Upper lobe of right lung (tissue), 1 donor: ENCODE measurements at places on chromosomes 12 and 14. TPM values are rescaled to one million over a fixed set of nuclear protein-coding genes. Genes with fewer than 3 reads are reported as not detected.

ABCD2 gene
- 0.46 TPM for total RNA-seq

IFNG-AS1 gene
- total RNA-seq = not detected

RNU4-1 gene
- total RNA-seq = 2,477 TPM

ABCB9 gene
- 5.2 TPM for total RNA-seq

TRIAP1 gene
- total RNA-seq = 21.1 TPM

CYP46A1 gene
- 1.3 TPM for total RNA-seq

KRT78 gene
- total RNA-seq = not detected

TCHP gene
- total RNA-seq = 16.5 TPM

CCDC184 gene
- total RNA-seq = 0.61 TPM

IL25 gene
- total RNA-seq = not detected

GMPR2 gene
- total RNA-seq = 73.2 TPM

DNA sequence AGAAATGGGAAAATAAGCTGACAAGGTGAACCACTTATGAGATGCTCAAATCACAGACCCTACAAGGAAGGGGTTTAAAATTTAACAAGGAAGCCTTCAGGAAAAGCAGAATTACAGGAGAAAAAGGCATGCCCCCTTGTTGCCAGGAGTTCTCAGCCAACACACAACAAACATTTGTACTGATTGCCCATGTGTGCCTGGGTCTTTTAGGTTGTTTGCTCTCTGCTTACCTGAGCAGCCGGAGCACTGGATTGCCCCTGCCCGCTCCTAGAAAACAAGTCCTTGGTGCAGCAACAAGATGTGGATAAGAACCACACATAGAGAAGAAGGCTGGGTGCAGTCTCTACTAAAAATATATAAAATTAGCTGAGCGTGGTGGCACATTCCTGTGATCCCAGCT, 3.4 kb downstream of the DRAM1 start:
- no peaks in the 10 kb centered on the region for H3K36me3 ChIP-seq
- H3K4me3 ChIP-seq = peak overlapping the region; percentile 99
- no peak for DNase-seq
- H3K27me3 ChIP-seq = no peaks in the 10 kb centered on the region
- H3K27ac ChIP-seq = peak overlapping the region; percentile 55

GRCh38 chr12:6158749-6159148, 34.3 kb upstream of the VWF start:
- peaks cover 7% of the 10 kb centered on the region for H3K4me1 ChIP-seq
- no peaks in the 10 kb centered on the region for H3K27me3 ChIP-seq
- H3K36me3 ChIP-seq = no peaks in the 10 kb centered on the region
- H3K4me3 ChIP-seq = no peak overlapping the region
- H3K27ac ChIP-seq = no peak overlapping the region

DNA sequence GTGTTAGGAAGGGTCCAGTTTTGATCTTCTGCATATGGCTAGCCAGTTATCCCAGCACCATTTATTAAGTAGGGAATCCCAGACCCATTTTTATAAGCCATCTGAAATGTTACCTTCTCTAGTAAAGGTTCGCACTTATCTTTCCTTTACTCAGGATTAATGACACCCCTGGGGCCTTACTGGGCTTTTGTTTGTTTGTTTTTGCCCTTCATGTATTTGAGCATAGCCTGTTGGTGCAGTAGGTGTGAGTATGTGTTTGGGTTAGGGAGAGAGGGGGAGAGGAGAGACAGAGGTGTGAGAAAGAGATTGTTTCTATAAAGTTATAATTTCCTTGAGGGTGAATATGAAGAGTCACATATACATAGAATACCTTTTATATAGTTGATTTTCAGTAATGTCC, 96.9 kb downstream of the AKAP6 start:
- no peaks in the 10 kb centered on the region for H3K4me1 ChIP-seq
- DNase-seq = no peak
- no peaks in the 10 kb centered on the region for H3K36me3 ChIP-seq
- no peak overlapping the region for H3K27ac ChIP-seq
- no peaks in the 10 kb centered on the region for H3K27me3 ChIP-seq

- H3K27me3 ChIP-seq = no peaks in the 10 kb centered on the region
- H3K36me3 ChIP-seq = peaks cover 4% of the 10 kb centered on the region
- no peak overlapping the region for H3K27ac ChIP-seq
- no peak for DNase-seq
These were observed 7.4 kb upstream of the IKZF4 start for GRCh38 chr12:56013482-56013881.

- no peaks in the 10 kb centered on the region for H3K36me3 ChIP-seq
- no peaks in the 10 kb centered on the region for H3K4me1 ChIP-seq
- H3K27me3 ChIP-seq = no peaks in the 10 kb centered on the region
- H3K4me3 ChIP-seq = no peak overlapping the region
These were observed 294.5 kb downstream of the GALC start for GRCh38 chr14:87698481-87698880.

DNA sequence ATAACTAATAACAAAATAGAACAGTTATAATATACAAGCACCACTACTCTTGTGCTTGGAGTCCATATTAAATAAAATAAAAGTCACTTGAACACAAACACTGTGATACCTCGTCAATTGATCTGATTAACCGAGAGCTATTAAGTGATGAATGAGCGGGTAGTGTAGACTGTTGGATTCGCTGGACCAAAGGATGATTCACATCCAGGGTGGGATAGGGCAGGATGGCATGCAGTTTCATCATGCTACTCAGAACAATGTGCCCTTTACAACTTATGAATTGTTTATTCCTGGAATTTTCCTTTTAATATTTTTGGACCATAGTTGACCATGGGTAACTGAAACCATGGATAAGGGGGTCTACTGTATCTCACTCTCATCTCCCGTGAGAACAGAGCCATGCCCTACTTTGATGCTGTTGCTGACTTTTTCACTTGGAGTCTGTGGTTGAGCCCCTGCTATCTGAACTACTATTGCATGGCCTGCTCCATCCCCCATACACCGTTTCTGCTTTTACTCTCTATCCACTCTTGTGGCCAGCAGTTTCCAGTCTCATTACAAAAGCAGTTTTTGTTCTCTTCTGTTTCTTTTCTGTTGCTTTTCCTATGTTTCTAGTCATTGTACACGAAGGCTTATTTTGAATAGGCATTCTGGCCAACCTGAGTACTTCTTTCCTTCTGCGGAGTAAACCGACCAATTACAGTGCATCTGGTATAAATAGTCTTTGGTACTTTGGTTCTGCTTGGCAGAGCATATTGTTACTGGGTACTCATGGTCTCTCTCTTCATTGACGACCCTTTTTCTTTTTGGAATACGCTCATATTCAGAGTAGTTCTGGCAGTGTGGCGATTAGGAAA, 12.2 kb downstream of the TMTC2 start:
- H3K27ac ChIP-seq = no peak overlapping the region
- H3K27me3 ChIP-seq = no peaks in the 10 kb centered on the region
- no peak overlapping the region for H3K4me3 ChIP-seq
- DNase-seq = no peak
- no peaks in the 10 kb centered on the region for H3K4me1 ChIP-seq

DNA sequence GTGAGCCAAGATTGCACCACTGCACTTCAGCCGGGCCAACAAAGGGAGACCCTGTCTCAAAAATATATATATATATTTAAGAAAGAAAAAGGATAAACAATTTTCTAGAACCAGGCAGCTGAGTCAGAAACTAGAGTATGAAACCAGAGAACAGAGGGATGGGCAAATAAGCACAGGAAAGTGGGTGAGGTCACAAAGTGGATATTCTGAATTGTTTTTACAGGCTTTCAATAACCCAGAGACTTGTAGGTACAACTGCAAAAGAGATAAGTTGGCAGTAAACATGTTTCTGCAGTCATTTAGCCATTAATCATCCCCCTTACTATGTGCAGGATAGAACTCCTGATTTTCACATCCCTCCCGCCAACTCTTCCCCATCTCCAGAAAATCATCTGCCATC, 94.2 kb downstream of the BTG1 start:
- H3K27me3 ChIP-seq = no peaks in the 10 kb centered on the region
- no peak overlapping the region for H3K4me3 ChIP-seq
- DNase-seq = no peak
- no peaks in the 10 kb centered on the region for H3K4me1 ChIP-seq
- H3K36me3 ChIP-seq = no peaks in the 10 kb centered on the region

DNA sequence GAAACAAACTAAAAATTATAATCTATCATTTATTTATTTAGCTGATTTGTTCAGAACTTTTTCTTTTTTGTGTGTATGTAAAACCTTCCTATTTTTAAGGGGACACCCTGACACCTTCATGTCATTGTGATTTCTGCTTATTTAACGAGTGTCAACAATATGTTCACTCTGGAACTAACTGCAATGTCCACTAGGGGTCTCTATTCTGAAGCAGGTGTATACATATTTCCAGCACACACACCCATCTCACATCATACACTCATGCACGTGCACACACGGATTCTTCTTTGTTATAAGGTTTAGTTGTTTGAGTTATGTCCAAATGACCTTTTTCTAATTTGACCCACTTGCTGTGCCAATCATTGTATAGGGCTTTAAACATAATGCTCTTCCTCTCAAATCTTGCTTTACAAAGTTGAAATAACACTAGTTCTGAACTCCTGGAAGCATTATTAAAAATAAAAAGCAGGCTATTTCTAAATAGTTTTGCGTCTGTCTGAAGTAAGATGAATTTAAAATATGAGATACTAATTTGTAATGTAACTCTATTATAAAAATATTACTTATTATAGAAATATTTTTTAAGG, 15.5 kb downstream of the E2F7 start:
- no peak for DNase-seq
- H3K36me3 ChIP-seq = no peaks in the 10 kb centered on the region
- H3K4me1 ChIP-seq = no peaks in the 10 kb centered on the region
- H3K27me3 ChIP-seq = no peaks in the 10 kb centered on the region

DNA sequence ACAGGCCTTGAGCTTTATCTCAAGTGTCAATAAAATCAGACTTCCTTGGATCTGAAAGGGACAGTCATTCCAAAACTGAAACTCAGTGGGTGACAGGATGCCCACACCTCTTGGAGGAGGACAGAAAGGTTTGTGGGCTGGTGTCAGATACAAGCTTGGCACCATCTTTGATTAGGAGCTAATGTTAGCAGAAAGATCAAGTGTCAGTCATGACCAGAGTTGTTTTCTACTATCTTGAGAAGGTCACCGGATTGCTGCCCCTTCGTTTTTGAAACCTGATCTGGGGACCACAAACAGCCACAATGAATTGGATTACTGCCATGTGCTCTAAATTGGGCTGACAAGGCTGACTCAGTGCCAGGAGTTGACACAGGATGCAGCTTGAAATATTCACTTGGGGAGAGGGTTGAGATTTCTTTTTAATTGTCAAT, 88.3 kb downstream of the OTOGL start:
- DNase-seq = no peak
- H3K4me3 ChIP-seq = no peak overlapping the region
- peaks cover 8% of the 10 kb centered on the region for H3K4me1 ChIP-seq
- no peaks in the 10 kb centered on the region for H3K27me3 ChIP-seq
- H3K27ac ChIP-seq = peak overlapping the region; percentile 70

DNA sequence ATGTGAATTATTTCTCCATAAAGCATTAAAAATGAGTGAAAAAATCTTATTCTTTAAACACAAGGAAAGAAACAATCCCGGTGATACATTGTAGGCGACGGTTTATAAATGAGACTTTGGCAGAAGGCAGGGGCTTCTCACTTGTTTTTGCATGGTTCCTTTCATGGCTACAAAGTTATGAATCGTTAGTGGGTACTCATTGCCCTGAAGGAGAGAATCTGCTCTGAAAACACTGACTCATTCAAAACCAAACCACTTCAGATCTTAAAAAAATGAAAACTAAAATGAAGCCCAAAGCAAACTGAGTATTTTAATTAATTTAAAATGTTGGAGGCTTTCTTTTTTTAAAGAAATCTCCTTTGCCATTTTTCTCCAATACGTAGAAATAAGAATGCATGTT, 41.4 kb upstream of the AMIGO2 start:
- no peak overlapping the region for H3K27ac ChIP-seq
- no peak for DNase-seq
- H3K36me3 ChIP-seq = no peaks in the 10 kb centered on the region
- H3K4me1 ChIP-seq = no peaks in the 10 kb centered on the region

DNA sequence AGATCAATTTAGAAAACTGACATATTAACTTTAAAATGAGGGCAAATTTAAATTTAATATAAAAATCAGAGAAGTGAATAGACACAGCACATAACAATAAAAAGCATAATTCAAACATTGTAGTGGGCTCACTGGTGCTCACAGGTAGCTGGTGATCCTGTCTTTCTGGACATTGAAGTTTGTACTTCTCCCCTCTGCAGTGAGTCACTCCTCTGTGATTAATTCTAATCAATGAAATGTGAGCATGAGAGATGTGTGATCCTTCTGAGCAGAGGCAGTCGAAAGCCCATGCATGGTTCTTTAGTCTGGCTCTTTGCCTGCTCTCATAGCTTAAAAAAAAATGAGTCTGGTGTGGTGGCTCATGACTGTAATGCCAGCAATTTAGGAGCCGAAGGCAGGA, 59.0 kb upstream of the RERGL start:
- H3K4me3 ChIP-seq = no peak overlapping the region
- no peak overlapping the region for H3K27ac ChIP-seq
- DNase-seq = no peak
- H3K36me3 ChIP-seq = no peaks in the 10 kb centered on the region

- DNase-seq = no peak
- no peaks in the 10 kb centered on the region for H3K4me1 ChIP-seq
- no peak overlapping the region for H3K27ac ChIP-seq
- H3K27me3 ChIP-seq = no peaks in the 10 kb centered on the region
- no peaks in the 10 kb centered on the region for H3K36me3 ChIP-seq
- H3K4me3 ChIP-seq = no peak overlapping the region
These were observed 102.2 kb downstream of the WSCD2 start for GRCh38 chr12:108231109-108231905.

GRCh38 chr12:51895378-51896135, 7.7 kb downstream of the ANKRD33 start:
- H3K4me3 ChIP-seq = no peak overlapping the region
- H3K27ac ChIP-seq = peak overlapping the region; percentile 30
- no peaks in the 10 kb centered on the region for H3K36me3 ChIP-seq
- H3K27me3 ChIP-seq = no peaks in the 10 kb centered on the region

- peaks cover 41% of the 10 kb centered on the region for H3K36me3 ChIP-seq
- H3K4me1 ChIP-seq = peaks cover 44% of the 10 kb centered on the region
- peak; percentile 93 for DNase-seq
- H3K4me3 ChIP-seq = peak overlapping the region; percentile 74
These were observed 447 bp downstream of the CD63 start for GRCh38 chr12:55728186-55728938.
